ENCODE measurements at places on chromosomes 2 and 18.

DNA sequence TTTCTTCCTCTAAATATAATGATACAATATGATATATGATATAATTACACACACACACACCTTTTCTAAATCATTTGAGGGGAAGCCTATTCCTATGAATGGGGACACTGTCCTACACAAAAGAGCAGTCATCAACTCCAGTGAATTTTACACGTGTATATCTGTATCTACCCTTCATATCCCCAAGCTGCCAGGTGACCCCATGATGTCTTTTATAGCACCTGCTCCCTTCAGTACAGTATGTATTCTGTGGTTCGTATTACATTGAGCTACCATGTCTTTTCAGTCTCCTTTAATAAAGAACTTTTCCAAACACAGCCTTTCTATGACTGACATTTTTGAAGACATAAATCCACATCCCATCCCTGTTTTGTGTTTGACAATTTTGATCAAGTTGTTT is 19.0 kb downstream of the TBC1D8 start:
- no peak for DNase-seq

DNA sequence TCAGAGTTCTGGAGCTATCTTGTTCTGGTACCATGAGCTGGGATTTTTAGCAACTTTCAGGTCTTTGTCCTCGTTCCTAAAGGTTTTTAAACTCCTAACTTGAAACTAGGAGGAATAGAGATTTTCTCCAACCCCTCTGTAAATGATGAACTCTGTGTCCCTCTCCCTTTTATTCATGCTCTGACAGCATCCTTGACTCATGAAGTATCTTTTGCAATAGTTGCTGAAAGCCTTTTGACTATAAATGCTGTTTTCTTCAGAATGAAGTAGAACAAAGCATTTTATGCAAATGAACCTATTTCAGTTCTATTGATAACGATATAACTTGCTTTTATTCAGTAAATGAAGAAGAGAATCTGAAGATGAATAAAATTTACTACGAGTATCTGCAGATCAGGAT is 17.0 kb upstream of the MAPRE2 start:
- no peak for DNase-seq

DNA sequence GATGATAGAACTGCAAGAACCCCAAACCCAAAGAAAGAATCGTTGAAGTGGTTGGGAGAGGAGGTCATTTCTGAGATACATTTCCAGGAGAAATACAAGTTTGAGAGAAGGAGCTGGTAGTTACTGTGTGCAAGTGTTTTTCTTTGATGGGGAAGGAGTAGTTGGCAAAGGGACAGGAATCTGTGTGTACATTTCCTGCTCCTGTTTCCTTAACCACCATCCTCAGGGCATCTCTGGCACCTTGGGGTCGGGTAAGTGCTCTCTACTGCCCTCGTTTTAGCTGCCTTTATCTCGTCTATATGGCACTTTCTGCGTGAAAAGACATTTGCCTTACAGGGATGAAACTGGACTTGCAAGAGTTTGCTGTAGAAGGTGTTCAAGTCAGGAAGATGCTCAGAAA is 27.3 kb downstream of the CDC42EP3 start:
- no peak for DNase-seq

- DNase-seq: no peak
These were observed 89.4 kb downstream of the CELF4 start for GRCh38 chr18:37476182-37476581.

DNA sequence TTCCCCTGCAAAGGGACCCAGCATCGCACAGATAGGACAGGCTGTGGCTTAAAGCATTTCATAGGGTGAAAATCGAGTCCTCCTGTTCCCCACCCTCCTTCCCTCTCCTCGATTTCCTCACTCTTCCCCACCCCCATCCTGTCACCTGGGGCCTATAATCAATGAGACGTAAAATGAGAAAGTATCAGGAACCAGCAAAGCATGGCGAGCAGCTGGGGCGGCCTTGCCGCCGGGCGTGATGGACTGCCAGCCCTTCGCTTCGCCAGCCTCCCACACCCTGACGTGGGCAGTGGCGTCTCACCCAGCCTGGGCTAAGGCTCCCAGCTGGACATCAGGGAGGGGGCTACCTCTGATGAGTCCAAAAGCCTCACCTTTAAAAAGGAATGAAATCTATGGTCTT is 11.1 kb downstream of the SLC30A3 start:
- DNase-seq: no peak

GRCh38 chr2:225165052-225165451 is 122.8 kb upstream of the DOCK10 start:
- DNase-seq: no peak

DNA sequence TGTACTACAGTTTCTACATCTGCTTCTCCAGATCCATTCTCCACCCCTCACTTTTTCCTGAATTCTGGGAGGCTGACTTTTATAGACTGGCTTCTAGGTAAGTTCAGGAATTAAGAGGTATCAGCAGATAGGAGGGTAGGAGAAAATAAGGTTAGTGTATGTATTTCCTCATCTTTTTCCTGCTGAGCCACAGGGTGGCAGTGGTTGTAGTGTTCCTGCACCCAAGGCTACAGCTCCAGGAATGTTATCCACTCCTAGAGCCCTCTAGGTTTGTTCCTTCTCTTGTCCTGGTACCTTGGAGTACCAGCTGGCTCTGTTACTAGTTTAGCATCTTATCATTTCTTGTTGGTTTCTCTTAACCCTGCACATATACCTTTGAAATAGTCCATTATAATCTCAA is 40.7 kb upstream of the C2orf66 start:
- DNase-seq: no peak

GRCh38 chr2:42050703-42051542 is 3.1 kb downstream of the PKDCC start:
- DNase-seq: no peak

GRCh38 chr2:237964194-237964577 is 2.6 kb upstream of the UBE2F start:
- no peak for DNase-seq

DNA sequence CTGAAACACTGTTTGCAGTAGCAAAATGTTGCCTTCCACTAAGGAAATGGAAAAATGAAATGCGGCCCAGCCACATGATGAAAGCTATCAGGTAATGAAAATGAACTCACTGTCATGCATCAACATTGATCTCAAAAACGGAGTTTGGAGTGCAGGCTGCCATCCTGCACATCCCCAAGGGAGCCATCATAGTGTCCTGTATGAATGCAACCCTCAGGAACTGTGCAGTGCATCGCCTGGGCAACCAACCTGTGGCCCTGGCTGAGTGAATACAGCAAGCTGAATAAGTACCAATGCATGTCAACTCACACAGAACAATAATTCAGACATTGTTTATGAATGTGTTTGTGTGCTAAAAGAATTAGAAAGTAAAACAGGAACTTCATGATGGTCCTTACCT is 23.1 kb upstream of the TXNDC2 start:
- no peak for DNase-seq

GRCh38 chr2:26970244-26970927 is at the start of gene MAPRE3:
MAPRE3 (plus strand) TSS chr2:26970637; CDS start chr2:27022219, 51,582 bp downstream.
- peak; percentile 85 for DNase-seq

- no peak for DNase-seq
These were observed 2.0 kb upstream of the WDR35 start for GRCh38 chr2:19991895-19992294.

GRCh38 chr2:238238766-238239542 is 884 bp downstream of the HES6 start:
- DNase-seq: peak; percentile 39

GRCh38 chr18:58205443-58206160 is 161.6 kb downstream of the NEDD4L start:
- no peak for DNase-seq

DNA sequence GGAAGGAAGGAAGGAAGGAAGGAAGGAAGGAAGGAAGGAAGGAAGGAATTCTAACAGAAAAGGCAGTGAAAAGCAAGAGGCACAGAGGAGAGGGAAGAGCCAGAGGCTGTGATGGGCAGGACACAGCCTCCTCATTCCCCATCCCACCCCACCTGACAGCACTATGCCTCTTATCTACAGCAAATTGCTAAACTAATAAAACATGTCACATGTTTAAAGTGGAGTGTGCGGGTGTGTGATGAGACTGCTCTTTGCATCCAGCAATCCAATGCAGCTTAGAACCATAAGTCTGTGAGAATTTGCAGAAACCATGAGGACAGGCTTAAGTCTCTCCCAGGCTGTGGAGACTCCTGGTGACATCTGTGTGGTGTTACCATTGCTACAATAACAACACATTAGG is 108.4 kb upstream of the ALK start:
- no peak for DNase-seq

DNA sequence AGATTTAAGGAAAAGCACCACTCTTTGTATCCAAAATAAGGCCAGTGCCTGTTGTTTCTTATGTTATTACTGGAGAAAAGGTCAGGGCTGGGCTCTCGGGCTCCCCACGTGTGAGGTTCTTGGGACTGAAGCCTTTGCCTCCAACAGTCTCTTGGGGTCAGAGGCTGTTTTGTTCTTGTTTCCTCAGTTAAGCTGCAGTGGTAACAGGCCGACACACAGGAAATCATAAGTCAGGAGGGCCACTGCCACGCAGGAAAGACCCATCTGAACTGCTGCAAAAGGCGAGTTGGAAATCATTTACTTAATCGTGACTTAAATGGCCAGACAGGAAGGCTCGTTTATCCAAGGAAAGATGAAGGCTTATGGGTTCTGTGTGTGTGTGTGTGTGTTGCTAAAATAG is 30.3 kb upstream of the IL37 start:
- DNase-seq: no peak

DNA sequence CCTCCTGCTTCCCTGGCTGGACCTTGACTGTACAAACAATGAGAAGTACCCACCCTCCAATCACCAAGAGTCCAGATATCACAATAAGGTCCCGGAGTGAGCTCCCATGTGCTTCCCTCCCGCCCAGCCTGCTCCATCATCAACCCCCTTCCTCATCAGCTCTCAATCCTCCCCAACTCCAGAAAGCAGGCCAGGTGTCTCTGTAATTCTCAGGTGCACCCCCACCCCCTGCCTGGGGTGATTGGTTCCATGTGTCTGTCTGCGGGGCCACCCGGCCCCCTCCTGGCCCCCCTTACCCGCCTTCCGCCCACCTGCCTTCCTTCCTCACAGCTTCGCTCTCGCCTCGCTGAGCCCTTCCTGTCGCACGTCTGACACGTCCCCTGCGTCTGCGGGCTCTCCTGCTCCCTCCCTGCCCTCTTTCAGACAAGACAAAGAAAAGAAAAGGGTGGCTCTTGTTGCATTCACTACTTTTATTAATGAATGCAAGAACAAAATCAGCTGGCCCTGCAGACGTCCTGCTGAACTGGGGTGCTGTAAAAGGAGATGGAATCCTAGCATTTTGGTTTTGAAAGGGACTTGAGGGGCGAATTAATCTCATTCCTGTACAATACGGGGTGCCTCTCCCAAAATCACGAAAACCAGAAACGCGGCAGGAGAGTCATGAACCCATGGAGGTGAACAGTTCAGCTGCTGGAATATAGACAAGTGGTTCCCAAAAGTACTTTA is 26.5 kb upstream of the IGFBP2 start:
- no peak for DNase-seq

DNA sequence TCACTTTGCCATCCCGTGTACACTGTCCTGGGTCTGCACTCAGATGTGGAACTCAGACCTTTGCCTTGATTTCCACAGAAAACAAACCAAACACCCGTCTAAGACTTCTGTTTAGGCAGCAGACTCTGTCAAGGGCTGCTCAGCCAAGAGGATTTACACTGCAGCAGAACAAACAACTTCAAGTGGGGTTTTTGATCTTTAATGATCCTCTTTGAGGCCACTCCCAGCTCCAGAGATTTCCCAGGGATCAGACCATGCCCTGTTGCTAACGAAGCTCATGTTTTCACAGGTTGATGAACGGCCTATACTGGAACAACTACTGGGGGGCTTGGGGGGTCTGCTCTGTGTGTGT is 52.5 kb upstream of the LGALSL start:
- DNase-seq: no peak

GRCh38 chr2:17813742-17814473 is 2.4 kb upstream of the MSGN1 start:
- no peak for DNase-seq

DNA sequence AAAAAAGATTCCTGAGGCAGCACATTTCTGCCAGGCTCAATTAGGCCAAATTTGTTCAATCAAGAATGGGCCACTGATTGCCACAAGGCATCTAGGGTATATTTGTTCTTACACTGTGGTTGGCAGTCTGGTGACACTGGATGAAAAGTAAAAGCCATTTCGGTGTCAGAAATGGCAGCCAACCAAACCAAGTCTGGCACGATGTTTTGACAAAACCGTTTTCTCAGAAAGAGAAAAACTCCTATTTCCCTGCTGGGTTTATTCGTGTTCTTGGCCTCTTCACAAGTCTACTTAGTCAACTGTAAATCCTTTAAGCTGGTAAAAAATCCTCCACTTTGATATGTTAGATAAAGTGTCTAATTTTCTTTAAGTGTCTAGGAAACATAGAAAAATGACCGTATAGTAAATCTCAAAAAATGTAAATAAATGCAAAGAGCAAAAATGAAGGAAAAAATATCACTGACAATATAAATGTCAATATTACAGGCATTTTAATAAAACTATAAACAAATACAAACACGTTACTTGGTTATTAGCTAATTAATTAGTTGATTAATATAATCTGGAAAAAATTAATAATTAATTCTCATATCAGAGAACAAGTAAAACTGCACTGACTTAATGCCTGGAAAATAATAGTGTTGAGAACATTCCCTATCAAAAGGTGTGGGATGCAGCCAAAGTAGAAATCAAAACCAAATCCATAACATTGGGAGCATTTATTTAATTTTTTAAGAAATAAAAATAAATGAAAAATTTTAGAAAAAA is 182.0 kb upstream of the ZNF804A start:
- no peak for DNase-seq

- no peak for DNase-seq
These were observed 847.3 kb upstream of the SOX11 start for GRCh38 chr2:4844881-4845280.

GRCh38 chr2:18611184-18611583 is 21.8 kb upstream of the NT5C1B start:
- DNase-seq: no peak

- DNase-seq: no peak
These were observed 738.5 kb downstream of the CNTNAP5 start for GRCh38 chr2:124763611-124764010.

GRCh38 chr2:46776687-46777327 is 138.8 kb downstream of the MCFD2 start:
- DNase-seq: no peak

GRCh38 chr2:111662039-111662770 is 221.8 kb downstream of the ANAPC1 start:
- no peak for DNase-seq

- no peak for DNase-seq
These were observed 328.2 kb downstream of the GBX2 start for GRCh38 chr2:235839974-235840373.

- DNase-seq: no peak
These were observed 146.5 kb downstream of the MAIP1 start for GRCh38 chr2:200101922-200102321.

- DNase-seq: no peak
These were observed 2063.5 kb downstream of the SUCLG1 start for GRCh38 chr2:82395531-82395930.

GRCh38 chr2:227862227-227862740 is 9.1 kb upstream of the DAW1 start:
- DNase-seq: peak; percentile 39

- peak; percentile 78 for DNase-seq
These were observed 17.0 kb upstream of the NFATC1 start for GRCh38 chr18:79378536-79379250.
